Stimulated activated CD4-positive, alpha-beta T cell treated with anti-CD3 and anti-CD28 coated beads, Interleukin-1b, Interleukin-23, amount 100 ng/mL, for 1 hour (primary cell): ENCODE measurements at places on chromosomes 2 and 18.

GRCh38 chr18:7066965-7067555, 50.5 kb downstream of the LAMA1 start:
- DNase-seq, result no peak

DNA sequence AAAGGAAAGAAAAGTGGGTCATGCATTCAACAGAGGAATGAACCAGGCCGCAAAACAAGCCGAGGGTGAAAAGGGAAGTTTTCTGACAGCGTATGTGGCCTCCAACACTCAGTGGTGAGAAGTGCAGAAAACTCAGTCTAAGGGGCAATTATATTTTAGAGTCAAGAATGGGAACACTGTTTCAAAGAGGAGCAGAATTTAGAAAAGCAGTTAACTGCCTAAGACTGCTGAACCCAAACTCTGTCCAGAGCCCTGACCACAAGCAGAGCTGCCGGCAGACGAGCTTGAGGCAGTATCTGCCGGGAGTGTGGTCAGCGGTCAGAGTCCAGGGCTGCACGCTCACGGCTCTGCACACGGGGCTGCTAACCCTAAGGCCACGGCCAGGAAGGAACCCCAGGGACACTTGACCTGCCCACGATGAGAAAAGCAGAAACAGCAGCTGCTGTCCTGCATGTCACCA, 347.0 kb upstream of the ID2 start:
- no peak for DNase-seq

DNA sequence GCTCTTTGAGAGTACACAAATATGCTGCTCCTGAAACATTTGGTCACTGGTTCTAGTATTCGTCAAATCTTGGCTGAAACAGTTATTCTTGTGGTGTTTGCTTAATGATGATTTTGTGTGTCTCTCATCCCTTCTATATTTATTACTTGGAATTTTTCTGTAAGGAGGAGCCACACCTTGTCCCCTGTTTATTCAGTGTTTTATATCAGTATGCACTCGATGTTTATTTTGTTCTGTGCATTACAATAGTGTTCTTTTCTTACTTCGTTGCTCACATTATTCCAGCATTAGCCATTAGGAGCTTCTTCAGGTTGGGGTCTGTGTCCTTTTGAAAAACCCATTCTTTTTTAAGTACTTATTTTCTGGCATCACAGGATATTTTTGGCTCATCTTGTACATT, 5.1 kb upstream of the RAMP1 start:
- no peak for DNase-seq

DNA sequence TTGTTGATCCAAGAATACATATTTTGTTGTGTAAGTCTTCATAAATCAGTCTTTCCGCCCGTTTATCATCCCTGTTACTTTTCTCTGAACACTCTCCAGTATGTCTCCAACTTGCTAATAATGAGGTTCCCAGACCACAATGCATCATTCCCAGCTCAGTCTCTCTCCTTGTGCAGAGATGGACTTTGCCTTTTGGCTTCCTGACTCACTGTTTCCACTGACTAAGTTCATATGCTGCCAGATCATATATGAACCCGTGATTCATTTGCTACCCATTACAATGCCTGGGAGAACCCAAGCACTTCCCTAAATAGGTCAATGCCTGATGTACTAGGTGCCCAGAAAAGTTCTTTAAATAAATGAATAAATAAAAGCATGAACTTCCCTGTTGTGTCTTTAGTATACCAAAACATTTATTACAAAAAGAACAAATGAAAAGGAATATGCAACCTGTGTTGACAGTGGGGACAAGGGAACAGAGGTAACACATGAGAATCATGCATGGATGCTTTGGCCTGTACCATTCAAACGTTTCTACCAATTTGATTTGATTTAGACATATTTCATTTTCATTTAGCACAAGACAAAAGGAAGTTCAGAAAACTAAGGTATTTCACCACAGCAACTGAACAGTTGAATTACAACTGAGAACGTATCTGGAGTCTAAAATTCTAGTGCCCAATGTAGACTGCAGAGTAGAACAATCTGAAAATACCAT, 215.4 kb upstream of the HNRNPA3 start:
- no peak for DNase-seq

GRCh38 chr2:196592331-196592910, 47.1 kb upstream of the CCDC150 start:
- no peak for DNase-seq

DNA sequence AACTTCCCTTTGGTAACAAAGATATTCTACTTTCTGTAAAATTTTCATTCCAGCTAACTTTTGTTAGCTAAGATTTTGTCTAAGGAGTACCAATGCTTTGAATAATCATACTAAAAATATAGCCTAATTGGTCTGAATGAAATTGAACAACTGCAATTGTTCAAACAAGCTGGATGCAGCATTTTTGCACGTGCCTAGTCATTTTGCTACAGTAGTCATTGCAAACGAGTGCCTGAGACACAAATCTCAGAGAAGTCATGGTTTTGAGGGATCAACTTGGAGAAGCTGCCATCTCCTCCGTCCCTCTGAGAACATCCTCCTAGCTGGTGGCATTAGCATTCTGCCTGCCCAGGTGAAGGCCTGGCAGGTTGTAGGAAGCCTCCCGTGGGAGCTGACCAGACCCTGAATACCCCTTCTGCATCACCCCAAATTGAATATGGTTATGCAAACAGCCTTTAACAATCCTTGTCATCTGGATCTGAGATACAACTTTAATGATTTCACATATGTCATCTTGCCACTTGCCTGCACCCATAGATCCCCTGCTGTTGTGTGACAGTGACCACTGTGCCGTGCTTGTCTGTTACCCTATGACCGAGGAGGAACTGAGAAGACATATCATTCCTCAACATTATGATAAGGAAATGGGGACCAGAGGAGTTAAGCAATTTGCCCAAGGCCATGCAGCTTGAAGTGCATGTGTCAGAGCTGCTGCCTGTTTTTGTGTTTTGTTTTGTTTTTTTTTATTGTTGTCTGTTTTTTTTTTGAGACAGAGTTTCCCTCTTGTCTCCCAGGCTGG, 29.1 kb upstream of the MGAT4A start:
- DNase-seq, result no peak

DNA sequence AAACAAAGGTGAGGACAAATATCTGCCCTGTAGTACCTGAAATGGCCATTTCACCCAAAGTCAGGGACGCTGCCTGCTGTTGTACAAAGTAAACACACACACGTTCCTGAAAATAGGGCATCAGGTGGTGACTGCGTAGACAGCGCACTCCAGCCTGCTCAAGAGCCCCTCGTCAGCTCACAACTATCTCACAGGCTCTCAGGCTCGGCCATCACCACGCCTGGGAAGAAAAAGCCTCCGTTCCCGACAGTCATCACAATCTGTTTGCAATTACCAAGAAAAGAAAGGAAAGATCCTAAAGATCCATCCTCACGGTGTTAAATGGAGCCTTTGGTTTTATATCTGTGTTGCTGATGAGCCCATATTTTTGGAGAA, 230.2 kb downstream of the ZNF516 start:
- DNase-seq, result no peak

- DNase-seq, result no peak
Measured at GRCh38 chr2:112310906-112311305, 35.5 kb downstream of the ZC3H6 start.

DNA sequence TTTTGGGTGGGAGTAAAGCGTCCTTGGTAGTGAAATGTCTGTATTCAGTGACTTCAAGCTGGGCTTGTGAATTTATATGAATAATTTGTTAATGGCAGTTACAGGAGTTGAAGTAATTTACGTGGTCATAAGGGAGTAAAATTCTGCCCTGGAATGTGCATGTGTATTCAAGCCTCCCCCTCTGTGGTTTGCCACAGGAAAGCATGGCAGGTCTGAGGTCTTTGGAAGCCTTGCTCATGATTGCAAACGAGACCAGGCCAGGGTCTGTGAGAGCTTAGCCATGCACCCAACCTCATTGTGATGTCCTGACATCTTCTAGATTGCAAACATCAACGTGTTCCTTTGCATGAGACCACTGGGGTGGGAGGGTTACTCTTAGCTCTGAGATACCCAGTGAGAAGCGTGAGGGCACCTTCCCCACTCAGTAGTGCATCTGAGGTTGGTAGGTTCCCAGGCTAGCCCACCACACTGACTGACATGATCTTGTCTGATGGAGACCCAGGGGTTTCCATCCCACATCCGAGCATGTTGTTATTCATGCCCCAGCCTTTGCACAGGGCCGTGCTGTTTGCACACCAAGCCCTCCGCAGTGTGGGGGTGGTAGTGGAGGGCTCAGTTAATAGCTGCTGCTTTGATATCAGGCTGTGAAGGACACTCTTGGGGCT, 216.5 kb downstream of the KLHL29 start:
- DNase-seq, result no peak

DNA sequence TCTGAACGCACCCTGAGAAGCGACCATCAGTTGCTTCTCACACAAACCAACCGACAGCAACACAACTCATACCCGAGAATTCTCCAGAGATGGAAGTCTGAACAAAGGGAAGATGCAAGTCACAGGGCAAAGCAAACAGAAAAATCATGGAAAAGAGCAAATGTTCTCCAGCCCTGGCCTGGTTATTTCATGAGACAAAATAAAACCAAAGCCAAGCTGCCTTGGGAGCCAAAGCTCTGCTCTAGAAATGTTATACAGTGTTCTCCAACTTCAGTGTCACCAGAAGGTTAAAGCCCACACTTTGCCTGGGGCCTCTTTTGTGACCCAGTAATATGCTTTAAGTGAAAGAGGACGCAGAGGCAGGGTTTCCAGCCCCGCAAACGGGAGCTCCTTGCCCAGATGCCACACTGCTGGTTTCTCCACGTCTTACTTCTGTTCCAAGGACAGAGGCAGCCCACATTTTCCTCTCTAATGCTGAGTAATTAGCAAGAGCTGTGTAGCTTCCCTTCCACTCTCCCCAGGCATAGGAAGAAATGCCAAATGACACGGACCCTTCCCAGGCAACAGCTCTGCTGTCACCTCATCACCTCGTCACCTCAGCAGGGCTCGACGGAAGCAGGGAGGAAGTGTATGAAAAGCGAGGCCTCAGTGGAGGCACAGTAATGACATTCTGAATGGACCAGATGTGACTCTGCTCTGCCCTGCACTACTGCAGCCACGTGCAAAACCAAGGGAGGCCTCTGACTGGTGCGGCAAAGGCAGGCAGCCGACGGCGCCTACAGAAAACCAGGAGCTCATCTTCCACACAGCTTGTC, 64.7 kb downstream of the FBXO15 start:
- DNase-seq, result no peak

DNA sequence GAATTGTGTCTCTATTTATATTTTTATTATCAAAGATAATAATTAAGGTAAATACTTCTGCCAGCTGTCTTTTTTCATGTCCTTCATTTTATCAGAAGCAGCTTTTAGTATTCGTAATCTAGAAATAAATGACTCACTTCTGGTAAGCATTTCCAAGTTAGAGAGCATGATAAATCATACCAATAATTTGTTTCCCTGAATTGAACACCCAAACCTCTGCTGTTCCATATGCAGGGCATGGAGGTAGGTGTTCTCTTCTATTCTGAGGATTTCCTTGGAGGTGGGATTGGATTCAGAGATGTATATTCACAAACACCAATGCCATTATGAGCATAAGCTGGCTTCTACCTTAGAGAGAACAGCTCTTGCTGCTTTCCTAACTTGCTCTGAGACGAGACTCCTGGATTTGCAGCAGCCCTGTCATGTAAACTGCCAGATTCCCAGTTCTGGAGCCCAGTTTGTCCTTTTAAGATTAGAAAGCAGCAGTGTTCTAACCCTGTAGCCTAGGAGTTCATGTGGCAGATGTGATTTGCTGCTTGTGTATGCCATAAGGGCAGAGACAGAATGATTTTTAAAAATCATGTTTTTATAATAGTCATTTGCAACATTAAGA, 47.5 kb downstream of the SKA1 start:
- no peak for DNase-seq

- DNase-seq, result no peak
Measured at GRCh38 chr2:45728458-45728942, 77.0 kb downstream of the PRKCE start.

- DNase-seq, result no peak
Measured at GRCh38 chr18:76380791-76381405, 114.1 kb downstream of the ZNF516 start.

GRCh38 chr2:215031321-215031720, 107.1 kb downstream of the ABCA12 start:
- DNase-seq, result no peak

GRCh38 chr2:136375017-136375901, 257.3 kb upstream of the CXCR4 start:
- DNase-seq, result no peak

DNA sequence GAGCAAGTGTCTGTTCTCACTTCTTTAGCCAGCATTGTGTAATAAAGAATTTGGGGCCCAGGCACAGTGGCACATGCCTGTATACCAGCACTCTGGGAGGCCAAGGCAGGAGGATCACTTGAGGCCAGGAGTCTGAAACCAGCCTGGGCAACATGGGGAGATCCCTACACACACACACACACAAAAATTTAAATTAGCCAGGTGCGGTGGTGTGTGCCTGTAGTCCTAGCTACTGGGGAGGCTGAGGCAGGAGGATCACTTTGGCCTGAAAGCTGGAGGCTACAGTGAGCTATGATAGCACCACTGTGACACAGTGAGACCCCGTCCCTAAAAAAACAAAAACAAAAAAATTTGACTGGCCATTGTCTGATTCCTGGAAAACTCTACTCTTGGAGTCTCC, 8.3 kb downstream of the REV1 start:
- no peak for DNase-seq

- no peak for DNase-seq
Measured at GRCh38 chr2:239549711-239550255, 149.0 kb upstream of the HDAC4 start.

GRCh38 chr2:230016844-230017243, 51.9 kb downstream of the SLC16A14 start:
- no peak for DNase-seq

DNA sequence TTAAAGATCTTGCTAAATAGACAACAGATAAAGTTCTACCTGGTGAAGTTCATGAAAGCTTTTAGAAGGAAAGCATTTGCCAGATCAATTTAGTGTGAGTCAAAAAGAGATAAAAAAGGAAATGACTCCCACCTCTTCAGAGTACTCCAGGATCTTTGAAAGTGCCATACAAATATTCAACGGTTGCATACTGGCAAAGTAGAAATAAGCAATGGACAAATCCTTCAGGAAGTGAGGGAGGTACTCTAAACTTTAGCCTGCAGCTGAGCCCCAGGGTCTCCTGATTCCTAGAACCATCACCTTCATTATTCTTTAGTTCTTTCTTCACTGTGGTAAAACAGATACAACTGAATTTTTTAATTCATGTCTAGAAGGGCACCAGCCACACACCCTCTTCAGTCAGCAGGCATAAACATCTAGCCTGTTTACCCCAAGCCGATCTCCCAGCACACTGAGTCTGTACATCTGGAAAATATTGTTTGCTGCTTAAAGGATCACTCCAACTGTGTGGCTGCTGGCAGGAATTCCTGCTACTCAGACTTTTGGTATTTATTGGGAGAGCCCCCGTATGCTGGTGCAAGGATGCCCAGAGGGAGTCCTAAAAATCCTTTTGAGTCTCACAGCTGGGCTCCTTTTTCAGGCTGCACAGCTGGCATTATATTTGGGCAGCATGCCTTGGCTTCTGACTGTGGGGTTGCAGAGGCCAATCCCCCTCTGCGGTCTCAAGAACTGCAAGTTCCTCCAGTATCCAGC, 72.3 kb upstream of the SESTD1 start:
- no peak for DNase-seq

GRCh38 chr18:78994977-78995582, 15.5 kb downstream of the SALL3 start:
- no peak for DNase-seq
